ENCODE measurements at places on chromosomes 4 and X. TPM values are rescaled to one million over a fixed set of nuclear protein-coding genes. Genes with fewer than 3 reads are reported as not detected.

The JAKMIP1 gene
- polyA plus RNA-seq: 0.08 TPM

The RPS6KA6 gene
- polyA plus RNA-seq: 0.04 TPM

The TMPRSS11B gene
- polyA plus RNA-seq: 0.06 TPM

The NR3C2 gene
- polyA plus RNA-seq: 3.6 TPM

The MAGEH1 gene
- polyA plus RNA-seq: 27.6 TPM

The SSX2B gene
- polyA plus RNA-seq: not detected

The NPY2R gene
- polyA plus RNA-seq: not detected

The SSX3 gene
- not detected for polyA plus RNA-seq

All from heart left ventricle (tissue), 16 donors.